Lung microvascular endothelial cell (primary cell): ENCODE measurements at places on chromosomes 3 and 15. TPM values are rescaled to one million over a fixed set of nuclear protein-coding genes. Genes with fewer than 3 reads are reported as not detected.

TRAT1 gene
- total RNA-seq = not detected in 2 replicates

ZWILCH gene
- total RNA-seq = 8.3 and 14.2 TPM in 2 replicates

DUOX2 gene
- total RNA-seq = not detected in 2 replicates

PPP1R14D gene
- not detected in 2 replicates for total RNA-seq

KIF15 gene
- total RNA-seq = 1.6 and 4.8 TPM in 2 replicates

CHL1 gene
- total RNA-seq = not detected in 2 replicates

SCAANT1 gene
- 1.7 TPM in 1 of 2 replicates, not detected in the other for total RNA-seq

NEK11 gene
- 1.1 and 2.0 TPM in 2 replicates for total RNA-seq

IQCF5 gene
- not detected in 2 replicates for total RNA-seq

NEK10 gene
- total RNA-seq = 1.1 and 1.4 TPM in 2 replicates

GRAMD1C gene
- 19.2 and 25.6 TPM in 2 replicates for total RNA-seq

TTBK2 gene
- 7.2 and 9.9 TPM in 2 replicates for total RNA-seq

CLEC3B gene
- 0.20 and 0.22 TPM in 2 replicates for total RNA-seq

MAP2K5 gene
- 2.8 and 3.1 TPM in 2 replicates for total RNA-seq

IL17RE gene
- under 0.01 TPM in 2 replicates for total RNA-seq

FHIT gene
- total RNA-seq = 0.22 and 0.79 TPM in 2 replicates

FBXW12 gene
- total RNA-seq = not detected in 2 replicates

GRAMD2A gene
- under 0.01 TPM in 1 of 2 replicates, not detected in the other for total RNA-seq

GOLGA8O gene
- under 0.01 TPM in 1 of 2 replicates, not detected in the other for total RNA-seq

GOLGA8A gene
- total RNA-seq = 0.40 and 2.0 TPM in 2 replicates

HHATL gene
- not detected in 2 replicates for total RNA-seq

PRSS50 gene
- total RNA-seq = not detected in 2 replicates

PLSCR2 gene
- total RNA-seq = not detected in 2 replicates

NMNAT3 gene
- 0.87 and 1.6 TPM in 2 replicates for total RNA-seq

CNTN3 gene
- total RNA-seq = under 0.01 TPM in 1 of 2 replicates, not detected in the other

RPLP1 gene
- total RNA-seq = 47.3 and 66.7 TPM in 2 replicates
